ENCODE measurements at places on chromosomes 4 and X.

GRCh38 chrX:44062840-44063239 lies 89.7 kb upstream of the NDP start:
- DNase-seq = no peak

DNA sequence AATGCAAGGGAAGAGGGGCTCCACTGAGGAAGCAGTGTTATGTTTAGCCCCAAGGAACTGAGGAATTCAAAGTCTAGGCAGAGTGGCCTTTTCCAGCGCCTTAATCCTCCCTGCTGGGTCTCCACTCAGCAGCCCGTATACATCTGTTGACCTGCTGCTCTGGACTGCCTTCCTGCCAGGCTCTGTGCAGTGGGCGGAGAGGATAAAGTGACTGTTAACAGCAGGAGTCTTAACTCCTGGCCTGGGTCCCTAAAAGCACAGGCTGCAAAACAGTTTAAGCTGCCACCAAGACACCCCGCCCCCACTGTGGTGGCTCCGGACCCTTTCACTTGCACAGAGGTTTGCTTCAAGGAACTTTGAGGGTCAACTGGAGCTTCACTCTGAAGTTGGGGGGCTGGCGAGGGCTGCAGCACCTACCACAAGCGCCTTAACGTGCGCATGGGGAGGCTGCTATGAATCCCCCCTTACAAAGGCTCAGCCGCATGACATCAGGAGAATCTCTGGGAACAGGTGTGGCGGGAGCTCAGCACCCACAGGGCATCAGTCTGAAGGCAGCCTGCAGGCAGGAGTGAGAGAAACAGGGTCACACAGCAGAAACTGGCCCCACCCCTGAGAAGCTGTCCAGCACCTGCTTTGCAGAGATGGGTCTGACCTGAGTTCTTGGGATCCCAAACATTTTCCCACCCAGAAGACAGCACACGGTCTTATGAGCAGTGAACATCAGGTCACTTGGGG lies 358.2 kb upstream of the GATB start:
- DNase-seq = no peak

DNA sequence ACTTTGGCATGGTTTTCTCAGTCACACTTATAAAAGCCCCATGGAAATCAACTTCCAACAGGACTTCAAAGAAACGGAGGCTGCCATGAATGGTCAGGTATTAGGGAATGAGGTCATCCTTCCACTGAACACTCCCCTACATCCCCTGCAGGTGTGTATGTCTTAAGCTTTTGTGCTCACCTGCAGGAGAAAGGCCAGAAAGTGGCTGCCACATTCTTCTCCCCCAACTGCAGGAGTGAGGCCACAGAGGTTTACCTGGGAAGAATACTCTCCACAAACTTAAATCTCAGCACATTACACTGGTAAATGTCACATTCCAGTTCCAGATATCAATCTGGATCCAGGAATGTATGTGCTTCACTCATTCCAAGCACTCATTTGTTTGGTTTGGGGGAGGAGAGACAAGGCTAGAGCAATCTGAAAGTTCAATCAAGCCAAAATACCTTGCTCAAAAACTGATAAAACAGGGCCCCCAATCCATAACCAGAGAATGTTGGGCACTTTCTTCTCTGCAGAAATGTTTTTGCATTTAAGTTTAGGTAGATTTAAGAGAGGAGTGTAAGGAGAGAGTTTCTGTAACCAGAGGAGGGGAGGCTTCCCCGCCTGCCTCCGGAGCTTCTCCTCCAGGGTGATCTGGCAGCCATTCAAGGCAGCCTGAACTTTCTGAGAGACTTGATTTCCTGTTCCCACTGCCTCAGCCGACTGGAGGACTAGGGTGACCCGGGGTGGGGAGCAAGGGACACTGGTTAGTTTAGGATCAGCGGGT lies 15.4 kb downstream of the FAM9C start:
- DNase-seq = peak; percentile 3

DNA sequence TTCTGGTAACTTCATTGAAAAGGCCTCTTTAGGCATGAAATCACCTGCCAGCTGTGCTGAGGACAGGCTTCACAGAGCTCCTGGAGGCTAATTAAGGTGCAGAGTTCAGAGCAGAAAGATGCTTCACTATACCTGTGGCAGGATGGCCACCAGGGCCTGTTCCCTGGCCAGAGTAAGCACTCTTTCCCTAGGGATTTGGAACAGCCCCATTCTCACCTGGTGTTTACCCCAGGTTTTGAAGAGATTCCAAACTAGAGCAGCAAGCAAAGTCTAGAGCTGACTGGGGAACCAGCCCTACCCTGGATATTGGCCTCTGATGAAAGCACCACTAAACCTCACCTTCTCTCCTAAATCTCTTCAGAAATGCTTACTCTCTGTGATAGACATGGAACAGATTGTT lies 148.8 kb downstream of the PDE5A start:
- DNase-seq = no peak

GRCh38 chr4:39097290-39097689 lies 35.3 kb downstream of the KLHL5 start:
- DNase-seq = no peak

DNA sequence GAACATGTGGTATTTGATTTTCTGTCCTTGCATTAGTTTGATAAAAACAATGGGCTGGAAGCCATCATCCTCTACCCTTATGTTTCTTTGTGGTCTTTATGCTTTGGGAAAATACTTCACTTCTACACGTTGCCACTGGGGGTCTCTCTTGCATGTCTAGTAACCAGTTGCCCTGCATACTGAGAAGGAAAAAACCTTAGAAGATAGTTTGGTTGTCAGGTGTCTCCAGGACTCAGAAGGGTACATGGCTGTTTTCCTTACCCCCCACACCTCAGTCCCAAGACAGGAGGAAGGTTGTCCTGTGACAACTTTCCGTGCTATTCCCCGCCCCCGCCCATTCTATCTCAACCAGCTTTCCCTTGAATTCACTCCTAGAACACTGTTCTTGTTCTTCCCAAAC lies 62.1 kb upstream of the LANCL3 start:
- DNase-seq = no peak

DNA sequence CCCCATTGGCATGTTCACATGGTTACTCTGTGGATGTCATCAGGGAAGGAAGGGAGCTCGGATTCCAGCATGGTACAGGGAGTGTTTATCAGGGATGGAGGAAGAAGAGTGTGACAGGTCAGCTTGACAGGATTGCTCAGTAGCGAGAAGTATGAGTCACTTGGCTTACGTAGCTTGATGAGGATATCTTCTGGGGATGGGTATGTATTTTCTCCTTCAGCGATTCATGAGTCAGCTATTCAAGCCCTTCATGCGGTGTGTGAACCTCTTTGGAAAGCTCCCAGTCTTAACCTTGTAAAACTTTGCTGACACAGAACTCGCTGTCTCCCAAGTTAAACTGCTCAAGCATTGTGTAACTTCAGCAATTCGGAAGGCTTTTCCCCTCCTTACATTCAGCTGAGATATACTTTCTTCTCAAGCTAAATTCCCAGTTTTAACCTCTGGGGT lies 275.4 kb downstream of the ARHGAP10 start:
- peak; percentile 76 for DNase-seq

Data from amniotic stem cell (primary cell).